ENCODE measurements at places on chromosomes 4 and X. TPM values are rescaled to one million over a fixed set of nuclear protein-coding genes. Genes with fewer than 3 reads are reported as not detected.

DNA sequence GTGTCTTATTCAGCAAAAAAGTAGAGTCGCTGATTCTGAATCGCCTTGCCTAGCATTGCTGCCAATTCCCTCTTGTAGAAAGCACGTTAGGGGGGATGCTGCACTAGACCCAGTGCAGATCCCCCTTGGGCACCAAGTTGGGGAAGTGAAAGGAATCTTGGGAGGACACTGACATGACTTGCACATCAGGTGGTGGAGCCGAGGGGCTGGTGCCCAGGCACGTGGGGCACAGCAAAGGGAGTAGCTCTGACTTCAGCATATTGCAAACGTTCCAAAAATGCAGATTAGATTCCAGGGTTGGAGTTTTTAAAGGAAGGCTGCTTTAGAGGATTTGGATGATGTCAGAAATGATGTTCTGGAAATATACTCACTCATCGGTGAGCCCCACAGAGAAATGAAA lies 47.4 kb upstream of the GPM6B start:
- DNase-seq: no peak

GRCh38 chr4:152563209-152563608 lies 27.3 kb upstream of the FBXW7 start:
- DNase-seq: no peak

GRCh38 chrX:133776072-133776471 lies 209.3 kb downstream of the GPC3 start:
- no peak for DNase-seq

DNA sequence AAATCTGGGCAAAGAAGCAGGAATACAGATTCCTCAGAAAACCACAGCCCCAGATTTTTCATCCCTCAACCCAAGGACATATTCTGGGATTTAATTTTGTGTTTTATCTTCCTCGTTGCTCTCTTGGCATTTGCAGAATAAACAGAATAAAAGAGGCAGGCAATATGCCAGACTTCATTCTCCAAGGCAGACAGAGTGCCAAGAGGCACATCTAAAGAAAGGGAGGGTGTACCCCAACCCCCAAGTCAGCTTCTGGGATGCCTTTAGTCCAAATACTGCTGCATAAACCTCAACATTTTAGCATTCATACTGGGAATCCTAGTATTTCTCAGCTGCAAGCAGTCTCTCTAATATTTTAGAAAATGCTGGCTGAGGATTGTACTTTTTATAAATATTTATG lies 629.2 kb downstream of the KLHL13 start:
- no peak for DNase-seq

DNA sequence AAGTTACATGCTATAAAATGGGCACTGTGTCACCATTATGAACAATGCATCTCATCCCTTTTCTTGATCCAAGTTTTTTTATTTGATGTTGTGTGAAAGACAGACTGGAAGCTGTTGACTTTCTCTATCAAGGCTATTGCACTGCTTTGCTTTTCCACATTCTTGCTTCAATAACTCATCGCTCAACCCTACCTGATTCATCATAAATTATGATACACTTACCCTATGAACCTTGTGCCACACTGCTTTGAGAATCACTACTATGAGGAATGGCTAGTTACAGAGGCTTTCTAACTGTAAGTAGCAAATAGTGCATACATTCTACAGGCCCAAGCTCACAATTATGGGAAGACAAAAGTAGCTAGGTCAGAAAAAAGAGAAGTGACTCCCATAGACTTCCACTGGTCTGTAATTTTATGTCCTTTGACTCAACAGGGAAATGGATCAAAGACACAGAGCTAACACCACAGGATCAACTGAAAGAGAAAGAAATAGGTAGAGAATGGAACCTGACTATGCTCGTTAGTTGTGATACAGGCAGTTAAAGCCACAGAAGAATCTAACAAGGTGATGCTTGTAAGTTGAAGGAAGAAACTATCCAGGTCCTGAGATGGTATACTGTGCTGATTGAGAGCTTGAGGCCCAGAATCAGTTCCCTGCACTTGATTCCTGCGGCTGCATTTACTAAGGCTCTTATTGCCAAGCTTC lies 163.5 kb downstream of the PPP3CA start:
- no peak for DNase-seq

DNA sequence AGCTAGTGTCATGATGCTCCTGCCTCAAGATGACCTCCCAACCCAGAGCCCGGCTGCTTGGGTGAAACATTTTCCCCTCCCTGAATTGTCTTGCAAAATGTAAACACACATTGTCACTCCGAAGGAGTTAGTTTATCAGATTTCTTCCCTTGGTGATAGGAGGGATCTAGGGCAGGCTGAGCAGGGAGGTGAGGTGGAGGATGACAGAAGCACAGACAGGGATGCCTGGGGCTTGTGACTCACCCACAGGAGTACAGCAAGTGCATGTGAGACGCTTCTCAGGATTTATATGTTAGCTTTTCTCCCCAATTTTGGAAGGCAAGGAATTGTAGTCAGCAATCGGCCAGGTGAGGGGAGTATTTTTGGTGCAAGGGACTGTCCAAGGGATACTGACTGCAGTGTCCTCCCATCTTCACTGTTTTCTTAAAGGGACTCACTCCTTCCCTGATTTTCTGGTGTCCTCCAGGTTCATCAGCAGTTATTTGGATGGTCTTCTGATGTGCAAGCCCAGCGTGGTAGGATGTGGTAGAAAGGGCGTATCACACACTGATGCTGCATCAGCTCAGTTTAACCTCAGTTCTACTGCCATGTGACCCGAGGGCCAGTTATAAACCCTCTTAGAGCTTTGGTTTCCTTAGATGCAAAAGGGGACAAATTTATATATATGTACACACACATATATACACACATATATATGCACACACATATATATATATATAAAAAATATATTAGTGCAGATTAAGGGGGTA lies 46.2 kb upstream of the IGFBP7 start:
- peak; percentile 78 for DNase-seq

DNA sequence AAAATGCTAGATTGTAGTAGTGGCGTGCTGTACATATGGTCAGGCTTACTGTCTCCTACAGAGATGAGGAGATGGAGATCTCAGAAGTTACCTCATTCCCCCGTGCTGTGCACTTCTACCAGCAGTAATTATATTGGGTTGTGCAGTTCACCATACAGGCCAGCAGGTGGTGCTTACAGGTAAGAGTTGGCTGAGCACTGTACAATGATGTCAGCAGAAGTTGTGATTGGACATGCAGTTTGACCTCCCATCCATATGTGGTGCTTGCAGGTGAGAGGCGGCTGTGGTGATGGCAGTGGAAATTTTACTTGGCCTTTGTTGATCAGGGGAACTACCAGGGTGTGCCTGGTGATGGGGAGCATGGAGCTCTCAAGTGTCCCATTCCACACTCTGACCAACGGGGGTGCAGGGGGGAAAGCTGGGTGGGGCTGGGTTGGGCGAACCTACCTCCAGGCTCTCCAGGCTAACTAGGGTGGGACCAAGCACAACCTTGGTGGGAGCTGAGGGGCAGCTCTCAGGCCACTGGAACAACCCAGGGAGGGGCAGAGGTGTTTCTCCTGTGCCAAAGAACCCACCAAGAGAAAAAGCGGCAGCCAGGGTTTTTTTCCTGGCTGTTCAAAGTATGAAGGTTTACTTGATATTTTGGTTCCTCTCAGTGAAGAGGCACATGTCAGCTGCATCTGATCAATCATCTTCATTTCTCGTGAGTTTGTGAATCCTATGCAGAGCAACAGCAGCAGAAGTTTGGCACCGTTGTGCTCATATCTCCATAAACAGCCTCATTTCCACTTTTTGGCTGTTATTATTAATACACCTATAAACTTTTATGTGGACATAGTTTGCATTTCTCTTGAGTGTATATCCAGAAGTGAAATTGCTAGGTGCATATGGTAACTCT lies 73.8 kb upstream of the FREM3 start:
- no peak for DNase-seq

DNA sequence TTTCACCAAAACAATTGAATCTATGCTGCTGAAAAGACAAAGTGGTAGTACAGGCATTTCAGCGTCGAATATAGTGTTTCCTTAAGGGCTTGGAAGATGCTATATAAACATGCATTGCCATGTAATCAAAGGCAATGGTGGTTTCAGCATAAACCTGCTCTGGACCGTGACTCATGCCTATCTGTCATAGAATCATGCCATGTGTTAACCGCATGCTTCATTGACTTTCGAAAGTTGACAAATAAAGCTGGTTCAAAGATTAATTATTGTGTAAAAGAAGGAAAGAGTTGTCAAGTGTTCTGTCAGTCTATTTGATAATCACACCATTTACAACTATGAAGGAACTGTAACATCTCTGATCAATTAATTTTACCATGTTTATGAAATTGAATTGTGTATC lies 83.2 kb downstream of the FUNDC1 start:
- no peak for DNase-seq

DNA sequence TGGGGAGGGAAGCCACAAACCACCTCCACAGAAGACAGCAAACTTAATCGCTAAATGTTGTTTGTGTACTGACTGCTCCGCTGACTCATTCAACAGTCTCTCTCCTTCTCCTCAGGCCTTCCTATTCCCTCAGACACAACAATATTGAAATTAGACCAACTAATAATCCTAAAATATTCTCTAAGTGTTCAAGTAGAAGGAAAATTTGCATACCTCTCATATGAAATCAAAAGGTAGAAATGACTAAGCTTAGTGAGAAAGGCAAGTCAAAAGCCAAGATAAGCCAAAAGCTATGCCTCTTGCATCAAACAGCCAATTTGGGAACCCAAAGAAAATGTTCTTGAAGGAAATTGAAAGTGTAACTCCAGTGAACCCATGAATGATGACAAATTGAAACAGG lies 75.7 kb upstream of the ARHGAP24 start:
- DNase-seq: no peak

GRCh38 chr4:154711522-154711921 lies 32.3 kb upstream of the LRAT start:
- no peak for DNase-seq

GRCh38 chrX:154784149-154784995 lies 20.9 kb downstream of the MPP1 start:
- DNase-seq: no peak

GRCh38 chr4:78656968-78657445 lies 105.4 kb downstream of the ANXA3 start:
- DNase-seq: peak; percentile 62

DNA sequence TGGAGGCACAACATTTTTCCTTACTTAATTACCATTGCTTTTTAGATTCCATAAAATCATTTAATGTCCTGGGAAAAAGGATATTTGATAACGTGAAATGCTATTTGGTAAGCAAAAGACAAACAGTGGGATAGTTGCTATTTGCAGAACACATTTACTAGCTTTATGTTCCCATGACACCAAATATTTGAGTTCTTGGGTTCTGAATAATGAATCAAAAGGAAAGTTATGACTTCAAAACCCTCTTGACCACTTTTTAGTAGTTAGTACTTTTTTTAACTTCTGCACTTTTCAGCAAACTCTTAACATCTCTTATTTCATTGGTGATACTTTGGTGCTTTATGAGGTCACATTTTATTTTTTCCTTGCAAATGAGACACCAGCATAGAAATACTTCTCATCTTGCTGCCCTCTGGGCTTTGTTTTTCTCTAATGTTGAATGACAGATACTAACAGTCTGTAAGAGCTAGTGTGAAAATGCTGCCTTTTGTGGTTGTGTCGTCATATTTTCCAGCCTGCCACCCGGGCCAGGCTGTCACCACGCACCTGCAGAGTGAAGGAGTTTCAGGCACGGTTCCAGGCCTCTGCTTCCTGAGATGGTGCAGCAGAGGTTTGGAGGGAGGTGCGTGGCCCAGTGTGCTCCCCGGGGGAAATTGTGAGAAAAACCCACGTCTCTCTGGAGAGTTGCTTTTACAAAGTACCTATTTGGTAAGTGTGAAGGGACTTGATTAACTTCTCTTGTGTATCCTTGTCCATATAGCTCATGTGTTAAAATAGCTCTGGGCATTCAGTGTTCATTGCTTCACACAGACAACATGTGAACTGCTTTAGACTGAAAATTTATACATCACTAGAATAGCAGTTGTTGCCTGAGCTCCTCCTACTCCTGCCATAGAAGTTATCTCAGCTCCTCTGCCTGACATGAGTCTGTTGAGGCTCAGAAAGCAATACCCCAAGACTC lies 34.7 kb downstream of the MSL3 start:
- no peak for DNase-seq

GRCh38 chrX:70916754-70917153 lies 8.2 kb upstream of the TEX11 start:
- no peak for DNase-seq

- no peak for DNase-seq
Measured at GRCh38 chr4:47718696-47719095, 119.2 kb downstream of the CORIN start.

DNA sequence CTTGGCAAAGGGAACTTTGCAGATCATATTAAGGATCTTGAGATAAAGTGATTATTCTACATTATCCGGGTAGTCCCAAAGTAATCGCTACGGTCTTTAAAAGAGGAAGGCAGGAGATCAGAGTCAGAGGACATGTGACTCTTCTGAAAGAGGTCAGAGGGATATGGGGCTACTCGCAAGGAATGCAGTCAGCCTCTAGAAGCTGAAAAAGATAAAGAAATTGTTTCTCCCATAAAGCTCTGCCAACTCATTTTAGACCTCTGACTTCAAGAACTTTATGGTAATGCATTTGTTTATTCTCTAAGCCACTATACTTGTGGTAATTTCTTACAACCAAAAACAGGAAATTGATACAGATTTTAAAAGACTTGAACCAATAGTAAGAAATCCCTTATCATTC lies 48.6 kb downstream of the NPY5R start:
- DNase-seq: no peak

DNA sequence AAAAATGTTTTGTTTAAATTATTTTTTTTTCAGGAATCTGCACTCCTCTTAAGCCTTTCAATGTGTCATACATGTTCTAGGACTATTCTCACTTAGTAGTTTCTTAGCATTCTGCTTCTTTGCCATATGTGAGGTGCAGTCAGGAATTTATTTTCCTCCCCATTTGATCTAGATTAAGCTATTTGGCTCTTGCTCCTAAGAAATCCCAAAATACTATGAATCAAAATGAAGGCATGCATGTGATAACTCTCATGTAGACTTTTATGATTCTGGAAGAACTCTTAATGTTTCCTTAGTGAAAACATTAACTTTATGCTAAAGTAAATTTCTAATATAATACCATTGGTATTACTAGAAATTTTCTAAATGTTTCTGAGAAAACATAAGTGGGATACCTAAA lies 664.5 kb downstream of the RAPGEF2 start:
- DNase-seq: no peak

DNA sequence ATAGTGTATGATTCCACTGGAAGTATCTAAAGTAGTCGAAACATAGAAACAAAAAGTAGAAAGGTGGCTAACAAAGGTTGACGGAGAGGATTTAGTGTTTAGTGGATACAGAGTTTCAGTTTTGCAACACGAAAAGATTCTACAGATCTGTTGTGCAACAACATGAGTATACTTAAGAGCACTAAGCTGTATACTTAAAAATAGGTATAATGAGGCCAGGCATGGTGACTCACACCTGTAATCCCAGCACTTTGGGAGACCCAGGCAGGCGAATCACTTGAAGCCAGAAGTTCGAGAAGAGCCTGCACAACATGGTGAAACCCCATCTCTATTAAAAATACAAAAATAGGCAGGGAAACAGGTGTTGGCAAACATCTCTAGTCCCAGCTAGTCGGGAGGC lies 7.9 kb upstream of the ATRX start:
- no peak for DNase-seq

GRCh38 chrX:41607264-41607832 lies 81.4 kb upstream of the GPR34 start:
- DNase-seq: no peak

The HSPA4L gene
- total RNA-seq: 7.1 TPM

The MAGEB17 gene
- 2.1 TPM for total RNA-seq

The ATP2B3 gene
- total RNA-seq: 0.33 TPM

The ANXA5 gene
- total RNA-seq: 338 TPM

The RADX gene
- 2.1 TPM for total RNA-seq

The TLR2 gene
- total RNA-seq: 7.6 TPM
